ENCODE measurements at places on chromosomes 1 and 21.

DNA sequence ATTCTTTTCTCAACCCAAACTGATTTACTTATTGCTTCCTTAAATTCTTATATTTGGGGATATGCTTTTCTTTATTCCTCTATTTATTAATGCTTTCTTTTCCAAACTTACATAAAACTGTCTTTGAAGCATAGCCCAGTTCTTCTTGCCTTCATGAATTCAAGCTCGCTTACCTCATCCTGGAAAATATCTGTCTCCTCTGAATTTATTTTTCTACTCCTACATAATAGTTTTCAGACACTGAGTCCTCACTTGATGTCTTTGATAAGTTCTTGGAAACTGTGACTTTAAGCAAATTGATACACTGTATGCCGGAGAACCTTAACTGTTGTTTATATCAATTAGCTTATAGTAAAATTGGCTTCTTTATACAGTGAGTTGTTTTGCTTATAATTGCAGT is 93.8 kb downstream of the ZFYVE9 start:
- no peak for DNase-seq

DNA sequence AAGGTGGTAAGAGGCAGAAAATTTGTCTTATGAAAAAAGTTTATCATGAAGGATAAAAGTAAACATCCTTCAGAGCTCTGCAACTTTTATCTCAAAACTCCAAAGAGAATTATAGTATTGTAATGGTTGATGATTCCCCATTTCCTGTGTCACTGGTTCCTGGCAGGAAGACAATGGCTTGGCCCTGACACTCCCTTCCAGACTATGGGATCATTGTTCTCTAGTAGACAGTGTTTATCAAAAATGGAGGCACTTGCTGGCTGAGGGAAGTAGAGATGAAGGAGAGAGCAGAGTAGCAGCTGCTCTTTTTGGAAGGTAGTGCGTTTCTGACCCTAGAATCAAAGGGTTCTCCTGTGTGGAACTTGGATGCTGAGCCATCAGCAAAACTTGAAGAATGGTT is 145.9 kb upstream of the ATP1B1 start:
- DNase-seq: no peak

- DNase-seq: no peak
These were observed 117.0 kb upstream of the VAV3 start for GRCh38 chr1:108082001-108082400.

DNA sequence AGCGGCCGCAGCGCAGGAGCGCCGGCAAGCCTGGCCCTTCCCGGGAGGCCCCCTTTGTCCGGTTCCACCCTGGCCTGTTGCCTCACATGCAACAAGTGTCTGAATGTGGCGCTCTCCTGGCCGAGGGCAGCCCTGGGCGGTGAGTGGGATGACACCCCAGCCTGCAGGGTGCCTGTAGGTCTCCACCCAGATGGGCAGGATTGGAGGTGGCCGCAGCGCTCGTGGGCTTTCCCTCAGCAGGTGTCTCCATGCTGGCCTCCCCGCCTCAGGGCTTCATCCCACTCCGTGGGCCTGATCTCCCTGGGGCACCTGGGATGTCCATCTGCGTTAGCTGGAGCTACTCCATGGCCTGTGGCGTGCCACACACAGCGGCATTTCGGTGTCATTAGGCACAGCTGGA is 1.5 kb downstream of the MIB2 start:
- DNase-seq: no peak

DNA sequence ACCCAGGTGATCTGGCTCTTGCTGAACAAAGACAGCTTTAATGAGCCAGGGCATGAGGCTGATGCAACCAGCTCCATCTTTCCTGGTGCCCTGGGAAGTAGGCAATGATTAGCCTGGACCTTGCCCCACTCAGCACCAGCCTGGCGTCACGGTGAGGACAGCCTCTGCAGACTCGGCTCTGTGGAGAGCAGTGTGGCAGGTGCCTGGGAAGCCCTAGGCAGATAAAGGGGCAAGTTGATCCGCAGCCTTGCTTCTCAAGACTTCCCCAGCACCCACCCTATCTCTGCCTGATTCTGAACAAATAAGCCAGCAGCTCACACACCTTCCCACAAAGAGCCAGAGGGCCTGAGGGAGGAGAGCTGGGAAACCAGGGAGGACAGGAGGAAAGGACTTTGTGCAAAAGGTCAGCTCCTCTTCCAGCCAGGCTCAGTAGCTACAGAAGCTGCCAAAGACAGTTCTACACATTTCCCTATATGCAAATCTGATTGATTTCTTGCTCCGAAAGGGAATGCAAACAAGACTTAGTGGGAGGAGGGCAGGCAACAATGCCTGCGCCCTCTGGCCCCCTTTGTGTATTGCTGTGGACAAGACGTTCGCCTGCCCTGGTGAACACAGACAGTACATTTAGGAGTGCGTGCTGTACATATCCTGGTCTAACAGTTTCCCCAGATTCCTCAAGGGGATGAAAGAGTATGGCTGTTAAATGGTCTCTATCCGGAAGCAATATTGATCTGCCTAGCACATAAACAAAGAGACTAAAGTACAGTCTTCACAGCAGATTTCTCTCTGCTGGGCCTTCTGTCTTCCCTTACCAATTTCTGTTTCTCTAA is 63.8 kb downstream of the BCAR3 start:
- DNase-seq: no peak

GRCh38 chr1:116806245-116806644 is 52.0 kb downstream of the CD2 start:
- no peak for DNase-seq

DNA sequence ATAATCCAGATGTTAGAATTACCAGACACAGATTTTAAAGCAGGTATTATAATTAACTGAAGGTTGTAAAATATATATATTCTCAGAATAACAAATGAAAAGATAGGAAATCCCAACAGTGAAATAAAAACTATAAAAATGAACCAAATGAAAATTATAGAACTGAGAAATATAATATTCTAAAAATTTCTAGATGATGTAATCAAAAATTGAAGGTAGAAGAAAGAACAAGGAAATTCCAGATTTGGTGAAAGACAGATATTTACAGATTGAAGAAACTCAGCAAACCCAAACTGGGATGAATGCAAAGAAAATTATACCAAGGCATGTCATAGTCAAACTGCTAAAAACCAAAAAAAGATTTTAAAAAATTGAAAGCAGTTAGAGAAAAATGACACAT is 729.4 kb downstream of the MATN1 start:
- no peak for DNase-seq

DNA sequence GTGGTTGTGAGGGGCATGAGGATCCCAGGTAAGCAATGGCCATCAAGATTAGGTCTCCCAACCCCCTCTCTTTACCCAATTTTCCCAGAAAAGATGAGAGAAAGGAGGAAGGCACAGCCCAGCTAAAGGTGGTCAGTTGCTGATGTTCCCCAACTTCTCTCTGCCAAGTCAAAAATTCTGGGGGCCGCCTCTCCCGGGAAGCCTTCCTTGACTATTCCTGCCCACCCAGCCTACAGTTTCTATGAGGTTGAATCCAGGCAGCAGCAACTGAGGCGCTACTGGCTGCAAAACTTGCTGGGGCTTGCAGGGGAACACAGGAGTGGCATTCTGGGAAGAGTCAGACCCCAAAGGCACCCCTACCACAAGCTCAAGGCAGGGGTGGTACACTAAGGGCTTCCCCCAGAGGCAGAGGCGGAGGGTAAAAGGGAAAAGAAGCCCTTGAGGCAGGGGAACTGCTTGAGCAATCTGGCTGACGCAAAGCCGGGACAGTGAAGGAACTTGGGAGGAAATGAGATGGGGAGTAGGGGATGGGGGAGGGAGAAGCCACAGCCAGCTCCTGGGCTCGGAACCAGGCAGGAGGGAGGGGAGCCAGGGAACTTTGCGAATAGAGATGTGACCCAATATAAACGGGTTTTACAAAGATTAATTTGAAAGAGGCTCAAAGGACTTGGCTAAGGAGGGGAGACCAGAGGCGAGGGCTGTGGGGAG is 31.2 kb downstream of the SDC3 start:
- DNase-seq: peak; percentile 36

GRCh38 chr21:23083242-23083641 is 2085.0 kb downstream of the NCAM2 start:
- DNase-seq: no peak

DNA sequence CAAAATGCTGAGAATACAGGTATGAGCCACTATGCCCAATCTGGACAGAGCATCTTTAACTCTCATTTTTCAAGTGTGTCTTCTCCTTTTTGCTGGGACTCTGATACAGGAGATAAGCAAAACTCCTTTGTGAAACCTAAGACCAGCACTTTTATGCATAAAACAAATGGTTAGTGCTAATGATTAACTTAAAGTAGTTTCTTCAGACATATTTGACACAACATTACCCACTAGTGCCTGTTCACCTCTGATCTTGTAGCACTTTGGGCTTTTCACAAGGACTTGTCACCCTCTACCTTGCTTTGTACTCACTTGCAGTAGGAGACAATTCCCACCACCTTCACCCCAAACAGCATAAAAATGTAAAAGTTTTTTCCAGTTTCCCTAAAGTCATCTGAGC is 216.3 kb downstream of the RGS7 start:
- DNase-seq: no peak

DNA sequence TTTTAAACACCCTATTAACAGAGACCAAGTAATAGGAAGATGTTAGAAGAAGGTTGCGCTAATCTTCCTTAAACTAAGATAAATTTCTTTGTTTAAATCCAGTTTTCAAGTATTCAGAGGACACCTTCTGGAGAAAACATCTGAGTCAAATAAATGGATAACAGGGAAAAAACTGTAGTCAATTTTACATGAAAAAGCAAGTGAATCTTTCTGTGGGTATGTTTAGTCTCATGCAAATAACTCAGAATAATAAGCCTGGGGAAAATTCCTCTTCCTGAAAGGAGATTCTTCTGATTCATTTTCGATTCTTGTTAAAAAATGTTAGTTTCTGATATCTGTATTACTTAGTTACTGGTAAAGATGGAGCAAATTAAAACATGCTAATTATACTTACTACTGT is 145.5 kb downstream of the CTH start:
- DNase-seq: no peak

DNA sequence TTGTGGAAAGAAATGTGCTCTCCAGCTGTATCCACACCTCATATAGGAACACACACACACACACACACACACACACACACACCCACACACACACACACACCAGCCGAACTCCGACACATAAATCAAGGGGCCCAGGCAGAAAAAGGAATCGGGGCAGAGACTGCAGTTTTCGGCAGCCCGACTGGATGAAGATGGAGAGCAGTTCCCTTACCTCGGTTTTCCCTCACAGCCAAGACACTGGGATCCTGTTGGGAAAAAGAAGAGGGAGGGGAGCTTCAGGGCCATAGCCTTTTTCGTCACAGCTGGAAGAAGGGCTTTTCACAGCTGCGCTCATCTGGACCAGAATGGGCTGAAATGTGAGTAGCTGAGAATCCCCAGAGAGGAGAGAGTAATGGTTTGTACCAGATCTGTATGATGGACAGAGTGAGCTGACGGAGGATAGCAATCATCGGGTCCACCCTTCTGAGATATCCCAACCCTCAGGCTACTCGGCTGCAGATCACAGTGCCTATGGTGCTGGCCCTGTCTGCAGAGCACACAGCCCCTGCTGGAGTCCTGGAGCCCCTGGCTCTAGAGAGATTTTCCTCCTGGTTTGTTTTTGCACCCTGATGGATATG is 37.7 kb downstream of the PIK3C2B start:
- DNase-seq: no peak

DNA sequence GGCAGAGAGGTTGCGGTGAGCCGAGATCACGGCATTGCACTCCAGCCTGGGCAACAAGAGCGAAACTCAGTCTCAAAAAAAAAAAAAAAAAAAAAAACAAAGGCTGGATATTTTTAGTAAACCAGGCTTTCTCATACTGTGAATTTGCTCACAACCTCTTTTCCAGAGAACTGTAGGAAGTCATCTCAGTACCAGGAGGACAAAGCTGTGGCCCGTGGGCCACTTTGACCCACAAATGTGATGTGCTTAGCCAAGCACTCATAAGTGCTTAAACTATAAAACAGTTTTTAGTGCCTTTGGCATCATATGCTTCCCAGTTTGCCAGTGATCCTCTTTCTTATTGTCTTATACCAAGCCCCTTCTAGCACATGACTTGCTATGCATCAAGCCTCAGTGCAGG is 46.5 kb downstream of the RNF11 start:
- DNase-seq: no peak

DNA sequence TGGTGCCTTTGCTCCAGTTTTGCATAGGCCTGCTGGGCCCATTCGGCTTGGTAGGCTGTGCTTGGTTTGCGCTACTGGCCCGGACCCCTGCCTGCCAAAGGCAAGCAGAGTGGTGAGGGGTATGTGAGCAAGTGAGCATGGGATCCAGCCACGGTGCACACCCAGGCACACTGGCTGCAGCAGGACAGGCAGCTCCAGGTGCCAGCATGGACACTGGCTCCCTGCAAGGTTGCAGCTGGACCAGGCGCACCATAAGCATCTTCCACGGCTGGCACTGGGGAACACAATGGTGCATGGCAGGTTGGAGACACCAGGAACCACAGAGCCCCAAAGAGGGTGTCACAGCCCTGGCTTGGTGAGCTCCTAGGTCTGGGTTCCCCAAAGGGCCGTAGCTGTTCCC is 693.5 kb upstream of the PTBP2 start:
- DNase-seq: no peak

DNA sequence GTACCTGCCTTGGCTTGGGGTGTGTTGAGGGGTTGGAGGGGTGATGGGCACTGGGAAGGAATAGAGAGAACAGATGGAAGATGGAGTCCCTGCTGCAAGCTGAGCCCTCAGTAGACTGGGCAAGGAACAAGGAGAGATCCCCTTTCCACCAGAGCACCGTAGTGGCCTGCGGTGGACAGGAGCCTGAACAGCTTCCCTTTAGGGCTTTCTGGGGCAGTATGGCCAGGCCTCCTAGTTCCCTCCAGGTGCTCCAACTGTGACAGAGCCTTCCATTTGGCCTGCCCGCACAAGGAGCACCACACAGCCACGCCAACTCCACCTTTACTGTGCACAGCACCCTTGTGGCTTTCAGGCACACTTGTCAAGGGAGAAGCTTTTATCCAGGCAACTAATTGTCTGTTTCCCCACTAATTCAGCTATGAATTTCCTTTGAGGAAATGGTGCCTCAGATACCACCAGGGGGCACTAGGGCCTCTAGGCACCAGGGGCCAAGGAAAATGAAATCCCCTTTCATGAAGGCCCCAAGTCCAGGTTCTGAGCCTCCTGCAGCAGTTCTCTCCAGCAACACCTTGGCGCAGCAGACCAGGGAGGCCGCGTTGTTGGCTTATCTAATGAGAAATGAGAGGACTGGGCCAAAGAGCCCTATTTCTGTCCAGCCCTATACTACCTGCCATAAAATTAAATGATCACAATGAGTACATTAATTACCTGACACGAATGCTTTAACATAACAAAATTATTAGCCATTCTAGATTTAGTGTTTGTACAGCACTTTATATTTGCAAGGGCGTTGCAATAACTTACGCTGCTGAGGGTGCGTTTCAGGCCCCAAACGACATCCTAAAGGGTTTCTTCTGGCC is 23.1 kb upstream of the ERI3 start:
- no peak for DNase-seq

DNA sequence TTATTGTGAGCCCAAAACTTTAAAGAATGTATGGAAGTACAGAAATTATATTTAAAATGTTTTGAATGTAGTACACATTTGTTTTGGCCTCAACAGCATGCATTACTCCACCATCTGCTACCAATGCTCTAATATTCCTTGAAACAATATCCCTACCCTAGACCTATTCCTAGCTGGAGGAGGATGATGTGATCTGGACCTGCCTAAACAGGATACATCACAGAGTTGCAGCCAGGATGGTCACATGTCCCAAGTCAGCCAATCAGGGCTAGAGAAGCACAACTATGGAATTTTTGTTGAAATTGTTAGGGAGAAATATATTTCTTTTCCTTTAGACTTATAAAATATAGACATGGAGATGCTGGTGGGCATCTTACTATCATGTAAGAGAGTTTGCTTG is 623.3 kb upstream of the NR5A2 start:
- DNase-seq: no peak

GRCh38 chr1:67390041-67390887 is 39.9 kb downstream of the SERBP1 start:
- no peak for DNase-seq
